ENCODE measurements at places on chromosomes 4 and X.

DNA sequence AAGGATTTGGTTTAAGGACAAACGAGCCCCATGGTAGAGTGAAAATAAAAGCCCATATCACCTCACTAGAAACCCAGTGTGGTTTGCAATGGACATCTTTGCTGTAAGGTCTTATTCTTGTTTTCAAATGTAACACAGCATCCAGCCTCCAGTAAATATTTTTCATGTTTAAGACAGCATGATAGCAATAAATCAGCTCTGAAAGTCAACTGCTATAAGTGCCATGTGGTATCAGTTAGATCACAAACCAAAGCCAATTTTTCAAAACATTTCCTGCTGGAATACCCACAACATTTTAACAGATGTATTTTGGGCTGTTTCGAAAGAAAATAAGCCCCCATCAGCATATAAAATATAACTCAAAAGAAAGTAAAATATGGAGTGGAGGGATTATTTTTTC is 24.0 kb upstream of the SCML1 start:
- DNase-seq: no peak

DNA sequence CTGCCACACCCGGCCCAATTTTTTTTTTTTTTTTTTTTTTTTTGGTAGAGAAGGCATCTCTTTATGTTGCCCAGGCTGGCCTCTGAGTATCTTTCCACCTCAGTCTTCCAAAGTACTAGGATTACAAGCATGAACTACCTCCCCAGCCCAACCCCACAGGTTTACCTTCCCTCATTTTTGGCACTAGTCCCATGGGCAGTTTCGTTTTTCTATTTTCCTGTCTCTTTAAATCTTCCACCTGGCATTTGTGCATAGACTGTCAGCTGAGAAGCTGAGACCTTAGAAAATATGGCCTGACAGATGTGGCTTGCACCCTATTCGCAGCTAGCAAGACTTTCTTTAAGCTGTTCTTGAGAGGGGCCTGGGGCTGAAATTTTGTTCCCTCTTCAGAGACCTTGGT is 27.9 kb downstream of the TNIP2 start:
- no peak for DNase-seq

GRCh38 chr4:38452542-38452941 is 211.5 kb upstream of the KLF3 start:
- no peak for DNase-seq

GRCh38 chrX:47151435-47151834 is 6.4 kb downstream of the RBM10 start:
- no peak for DNase-seq

- DNase-seq: no peak
Measured at GRCh38 chr4:37837446-37837845, 11.0 kb downstream of the PGM2 start.

GRCh38 chr4:110400086-110400485 is 75.9 kb upstream of the ENPEP start:
- no peak for DNase-seq

DNA sequence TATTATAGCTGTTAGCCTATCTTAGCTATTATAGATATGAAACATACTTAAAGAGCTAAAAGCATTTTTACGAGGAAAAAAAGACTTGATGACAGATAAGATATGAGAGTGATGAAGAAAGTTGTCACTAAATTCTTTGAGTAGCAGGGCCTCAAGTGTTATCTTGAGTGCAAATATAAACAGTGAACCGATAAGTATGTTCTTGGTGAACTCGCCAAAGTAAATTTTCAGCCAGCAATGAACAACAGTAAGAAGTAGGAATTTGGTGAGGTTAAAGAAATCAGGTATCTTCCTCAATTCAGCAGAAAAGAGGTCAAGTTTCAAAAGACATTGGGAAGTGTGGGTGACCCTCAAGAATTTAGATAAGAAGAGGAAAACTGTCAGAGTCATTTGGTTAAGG is 471.8 kb upstream of the FTHL17 start:
- DNase-seq: no peak
